Ureter (tissue), 1 donor: ENCODE measurements at places on chromosomes 7 and 10. TPM values are rescaled to one million over a fixed set of nuclear protein-coding genes. Genes with fewer than 3 reads are reported as not detected.

DNA sequence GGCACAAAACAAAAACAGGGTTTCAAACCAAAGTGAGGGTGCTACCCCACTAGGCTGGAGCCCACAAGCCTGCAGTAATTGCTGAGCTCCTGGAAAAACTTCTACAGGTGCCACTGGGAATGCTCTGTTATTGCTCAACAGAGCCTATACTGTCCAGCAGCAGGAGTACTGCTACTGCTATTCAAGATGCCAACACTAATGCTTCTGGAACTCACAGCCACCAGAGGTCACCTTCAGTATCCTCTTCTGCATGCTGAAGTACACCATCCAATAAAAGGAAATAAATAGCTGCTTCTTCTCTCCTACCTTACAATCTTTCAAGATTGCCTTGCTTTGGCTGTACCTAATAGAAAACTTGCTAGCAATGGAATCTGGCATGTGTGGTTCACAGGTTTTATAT is 222.0 kb downstream of the LRRN3 start:
- DNase-seq = no peak

The EN2 gene
- total RNA-seq = not detected

DNA sequence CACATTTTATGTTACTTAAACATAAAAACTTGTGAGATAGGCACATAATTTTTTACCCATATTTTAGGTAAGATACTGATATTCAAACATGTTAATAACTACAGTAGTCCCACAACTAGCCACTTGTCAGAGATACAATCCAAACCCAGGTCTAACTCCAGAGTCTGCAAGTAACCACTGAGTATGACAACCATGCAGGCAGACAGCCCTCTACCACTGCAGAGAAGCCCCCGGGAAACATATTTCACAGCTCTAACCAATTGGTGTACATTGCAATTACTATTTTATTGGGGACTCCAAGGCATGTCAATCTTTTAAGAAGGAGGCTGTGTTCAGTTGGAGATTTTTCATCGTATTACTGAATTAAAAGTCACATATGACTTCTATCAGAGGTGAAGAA is 107.2 kb upstream of the FAM133B start:
- DNase-seq = no peak

DNA sequence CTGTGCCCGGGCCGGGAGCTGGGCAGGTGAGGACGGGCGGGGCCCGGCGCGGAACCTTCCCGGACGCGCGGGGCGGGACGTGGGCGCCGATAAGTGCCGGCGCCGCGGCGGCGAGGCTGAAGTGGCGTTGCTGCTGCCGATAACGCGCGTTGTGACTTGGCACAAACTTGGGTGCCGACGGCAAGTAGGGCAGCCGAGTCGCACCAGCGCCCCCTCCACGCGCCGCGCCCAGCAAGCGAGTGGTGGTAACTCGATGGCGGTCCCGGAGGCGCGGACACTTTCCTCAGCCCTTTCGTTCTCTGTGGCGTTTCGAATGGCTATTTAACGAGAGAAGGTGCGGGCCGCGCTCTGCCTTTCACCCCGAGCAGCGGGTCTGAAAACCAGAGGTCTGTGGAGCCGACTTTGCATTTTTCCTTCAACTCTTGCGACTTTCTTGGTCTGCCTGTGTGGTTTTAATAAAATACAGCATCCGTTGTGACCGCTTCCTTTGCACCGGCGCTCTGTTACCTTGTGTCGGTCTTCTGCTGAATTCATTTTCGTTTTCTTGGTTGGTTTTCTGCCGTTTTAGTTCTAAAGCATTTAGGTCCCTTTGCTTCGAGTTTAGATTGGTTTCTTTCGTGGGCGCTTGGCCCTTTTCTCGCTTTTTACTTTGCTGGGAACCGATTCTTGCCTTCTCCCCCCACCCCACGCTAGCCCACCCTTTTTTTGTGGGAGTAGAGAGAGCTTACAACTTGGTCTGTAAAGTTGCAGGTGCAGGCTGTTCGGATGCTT is 701 bp downstream of the STK17A start:
- peak; percentile 68 for DNase-seq

The TUBB8 gene
- 0.78 TPM for total RNA-seq

- DNase-seq = no peak
Observed at GRCh38 chr10:29068302-29068701, 220.6 kb upstream of the LYZL1 start.

DNA sequence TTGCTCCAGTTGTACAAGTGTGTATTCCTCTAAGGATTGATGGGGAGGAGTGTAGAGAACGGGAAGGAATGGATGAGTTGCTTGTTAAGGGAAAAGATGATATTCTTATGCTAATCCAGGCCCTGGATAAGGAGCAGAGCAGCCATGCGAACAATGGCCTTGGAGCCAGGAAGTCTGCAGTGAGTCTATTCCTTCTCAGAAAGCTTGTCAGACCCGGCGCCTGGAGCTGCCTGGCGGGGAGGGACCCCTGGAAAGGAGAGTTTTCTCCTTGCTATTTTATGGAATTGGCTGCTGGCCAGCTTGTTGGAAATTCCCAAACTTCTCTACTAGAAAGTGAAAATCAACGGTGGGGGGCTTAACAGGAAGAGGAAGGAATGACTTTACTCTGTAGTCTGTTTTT is 89.1 kb downstream of the MMRN2 start:
- no peak for DNase-seq

DNA sequence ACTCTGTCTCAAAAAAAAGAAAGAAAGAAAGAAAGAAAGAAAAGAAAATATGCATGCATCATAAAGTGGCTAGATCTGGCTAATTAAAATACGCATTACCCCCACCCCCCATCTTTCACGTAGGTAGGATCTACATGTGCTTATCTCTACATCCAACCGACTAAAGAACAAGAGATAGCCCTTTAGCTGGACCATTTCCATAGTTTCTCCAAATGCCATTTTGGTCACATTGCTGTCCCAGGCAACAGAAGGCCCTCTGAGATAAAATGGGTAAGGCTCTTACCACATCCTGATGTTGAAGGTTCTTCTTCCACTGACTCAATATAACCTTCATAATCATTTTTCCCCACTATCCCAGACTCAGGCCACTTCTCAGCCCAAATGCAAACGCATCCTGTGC is 31.5 kb downstream of the PIK3AP1 start:
- no peak for DNase-seq

The GTF2IRD2 gene
- 45.5 TPM for total RNA-seq

- no peak for DNase-seq
Observed at GRCh38 chr10:84966708-84967441, 638.5 kb downstream of the CCSER2 start.

The GPR26 gene
- total RNA-seq = not detected

DNA sequence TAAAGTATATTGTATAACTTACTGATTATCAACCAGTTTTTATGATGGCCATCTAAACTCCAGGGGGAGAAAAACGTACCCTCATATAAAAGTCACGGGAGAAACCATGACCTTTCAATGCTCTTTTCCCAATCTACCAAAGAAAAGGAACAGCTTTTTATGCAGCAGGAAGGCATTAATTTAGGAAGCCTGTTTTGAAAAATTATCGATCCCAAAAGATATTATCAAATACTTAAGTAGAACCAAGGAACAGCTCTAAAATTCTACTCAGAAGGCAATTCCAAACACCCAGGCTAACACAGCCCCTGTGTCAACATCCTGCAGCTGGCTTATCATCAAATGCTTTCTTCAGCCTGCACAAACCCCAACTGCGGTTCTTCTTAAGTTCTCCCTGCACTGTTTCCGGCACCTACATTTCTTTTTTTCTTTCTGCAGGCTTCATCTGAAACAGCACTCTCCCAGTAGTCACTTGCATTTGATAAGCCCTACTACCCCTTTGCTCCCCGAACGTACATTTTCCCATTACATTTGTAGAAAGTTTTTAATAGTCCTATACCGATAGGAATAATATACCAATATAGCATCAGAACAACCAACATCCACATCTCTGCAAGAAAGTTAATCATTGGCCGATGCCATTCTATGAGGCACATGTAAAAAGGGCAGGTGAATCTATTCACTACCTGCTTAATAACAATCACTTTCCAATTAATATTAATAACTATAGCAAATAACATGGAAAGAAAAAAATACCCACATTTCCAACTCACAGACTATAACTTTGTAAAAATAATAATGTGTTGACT is 47.9 kb downstream of the PIP4K2A start:
- DNase-seq = no peak

The TMEM225B gene
- 2.9 TPM for total RNA-seq

DNA sequence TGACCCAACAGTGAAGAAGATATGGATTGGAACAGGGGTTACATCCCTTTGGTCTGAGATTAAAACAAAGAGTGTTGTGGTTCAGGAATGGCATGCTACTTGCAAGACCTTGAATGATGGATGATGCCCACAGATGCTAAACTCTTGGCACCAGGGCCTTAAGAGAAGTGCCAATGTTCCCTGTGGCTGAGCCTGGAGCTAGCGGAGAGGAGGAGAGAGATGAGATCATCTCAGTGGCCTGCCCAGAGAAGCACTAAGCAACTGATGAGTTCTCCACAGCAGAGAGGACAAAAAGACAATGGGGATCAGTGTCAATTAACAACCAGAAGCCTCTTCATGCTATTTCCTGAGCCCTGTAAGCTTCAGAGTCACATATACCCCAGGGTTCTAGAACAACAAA is 97.8 kb downstream of the ELAPOR2 start:
- no peak for DNase-seq

The ANXA8 gene
- total RNA-seq = 137 TPM

DNA sequence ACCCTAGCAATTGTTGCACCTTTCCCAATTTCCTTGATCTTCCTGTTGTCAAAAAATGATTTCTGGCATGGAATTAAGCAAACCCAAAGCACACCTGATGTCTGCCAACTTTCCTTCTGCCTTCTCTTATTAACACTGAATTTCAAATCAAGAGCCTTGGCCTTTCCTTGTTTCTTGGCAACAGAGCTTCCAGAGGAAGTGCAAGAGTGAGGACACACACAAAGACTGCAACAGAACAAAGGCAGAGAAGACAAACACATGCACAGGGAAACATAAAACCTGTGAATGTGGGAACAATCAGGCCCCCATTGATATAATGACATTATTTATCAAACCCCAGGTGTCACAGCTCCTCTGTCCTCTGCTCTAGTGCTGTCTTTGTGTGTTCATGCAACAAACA is 73.0 kb upstream of the IL6 start:
- DNase-seq = no peak

DNA sequence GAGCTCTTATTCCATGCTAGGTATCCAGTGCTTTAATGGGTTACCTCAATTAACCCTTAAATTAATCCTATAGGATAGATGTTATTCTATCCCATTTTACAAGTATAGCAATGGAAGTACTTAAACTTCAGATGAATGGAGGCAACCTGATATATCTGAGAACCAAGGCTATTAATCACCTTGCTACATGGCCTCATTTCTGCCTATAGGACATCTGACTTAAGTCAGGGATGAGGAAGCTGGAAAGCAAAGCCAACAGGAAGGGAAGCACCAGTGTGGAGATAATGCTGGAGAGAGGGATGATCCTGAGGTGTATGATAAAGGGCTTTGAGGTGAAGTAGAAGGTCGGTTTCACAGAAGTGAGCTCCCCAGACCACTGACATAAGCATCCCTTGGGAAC is 132.3 kb downstream of the CHN2 start:
- no peak for DNase-seq

The GNAI1 gene
- total RNA-seq = 53.6 TPM

DNA sequence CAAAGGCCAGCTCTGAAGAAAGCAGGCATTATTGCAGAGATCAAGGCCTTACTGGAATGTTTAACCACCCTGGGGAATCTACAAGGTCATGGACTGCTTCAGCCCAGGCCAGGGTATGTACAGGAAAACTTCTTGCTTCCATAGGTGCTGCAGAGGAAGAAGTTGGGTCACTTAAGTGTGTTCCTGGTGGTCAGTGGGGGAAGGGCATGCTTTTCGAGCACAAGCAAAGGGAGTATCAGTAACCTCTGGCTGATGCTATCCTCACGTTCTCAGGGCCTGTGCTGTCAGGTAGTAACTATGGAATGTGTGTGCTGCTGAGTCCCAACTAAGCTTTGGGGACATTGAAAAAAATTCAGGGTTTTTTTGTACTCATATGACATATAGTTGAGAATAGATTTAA is 234.0 kb upstream of the SP4 start:
- DNase-seq = no peak

GRCh38 chr10:133275684-133276092 is 980 bp downstream of the ADAM8 start:
- no peak for DNase-seq

DNA sequence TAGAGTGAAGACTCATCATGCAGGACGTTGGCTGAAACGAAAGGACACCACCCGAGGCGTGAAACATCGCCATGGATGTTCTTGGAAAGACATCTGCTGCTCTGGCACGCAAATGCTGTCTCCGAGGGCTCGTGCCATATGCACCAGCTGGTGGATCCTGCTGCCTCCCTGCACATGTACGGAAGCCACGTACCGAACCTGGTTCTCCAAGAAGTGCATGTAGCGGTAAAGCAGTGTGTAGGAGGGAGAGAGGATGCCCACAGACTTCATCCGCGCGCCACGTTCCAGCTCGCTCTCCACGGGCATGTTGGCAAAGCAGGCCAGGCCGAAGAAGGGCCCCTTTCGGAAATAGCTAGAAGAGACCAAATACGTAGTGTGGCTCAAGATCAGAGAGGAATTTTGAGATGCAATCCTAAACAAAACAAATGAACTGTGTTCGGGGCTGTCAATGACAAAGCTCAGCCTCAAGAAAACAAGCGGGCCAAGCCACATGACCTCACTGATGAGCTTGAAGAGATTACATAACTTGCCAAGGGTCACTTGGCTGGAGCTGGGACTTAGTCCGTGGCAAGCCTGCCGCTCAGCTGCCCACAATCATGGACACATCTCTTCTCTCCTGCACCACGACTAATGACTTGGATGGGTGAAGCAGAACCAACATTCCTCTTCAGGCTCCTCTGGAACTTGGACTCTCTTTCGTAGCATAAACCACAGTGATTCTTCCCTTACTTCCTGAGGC is 16.5 kb downstream of the DENND11 start:
- no peak for DNase-seq

DNA sequence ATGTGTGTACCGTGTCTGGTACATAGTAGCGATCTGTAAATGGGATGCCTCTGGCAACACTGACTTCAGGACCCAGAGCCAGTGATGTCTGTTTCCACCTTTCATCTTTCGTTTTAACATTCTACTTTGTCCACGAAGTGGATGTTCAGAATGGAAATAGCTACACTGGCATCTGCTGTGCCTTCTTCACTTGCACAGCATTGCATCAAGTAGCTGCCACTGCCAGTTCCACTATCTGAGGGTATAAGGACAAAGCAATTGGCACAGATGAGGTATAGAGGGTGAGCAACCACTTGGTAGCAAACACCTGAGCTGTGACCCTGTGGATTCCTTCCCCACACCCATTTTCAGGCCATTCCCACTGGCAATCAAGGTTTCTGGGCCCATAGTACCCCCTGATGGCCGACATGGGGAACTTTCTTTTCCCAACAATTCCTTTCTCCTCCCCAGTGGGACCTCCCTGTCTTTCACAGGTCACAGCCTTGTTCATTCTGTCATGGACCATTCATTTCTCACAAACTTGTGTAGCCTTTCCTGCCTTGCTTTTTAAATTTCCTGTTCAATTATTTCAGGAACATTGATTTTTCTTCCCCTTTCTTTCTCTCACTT is 4.0 kb downstream of the ITGA8 start:
- DNase-seq = no peak
